ENCODE measurements at places on chromosomes 7 and 10.

GRCh38 chr7:140671966-140672365 is 779 bp upstream of the ADCK2 start:
- DNase-seq, result no peak

DNA sequence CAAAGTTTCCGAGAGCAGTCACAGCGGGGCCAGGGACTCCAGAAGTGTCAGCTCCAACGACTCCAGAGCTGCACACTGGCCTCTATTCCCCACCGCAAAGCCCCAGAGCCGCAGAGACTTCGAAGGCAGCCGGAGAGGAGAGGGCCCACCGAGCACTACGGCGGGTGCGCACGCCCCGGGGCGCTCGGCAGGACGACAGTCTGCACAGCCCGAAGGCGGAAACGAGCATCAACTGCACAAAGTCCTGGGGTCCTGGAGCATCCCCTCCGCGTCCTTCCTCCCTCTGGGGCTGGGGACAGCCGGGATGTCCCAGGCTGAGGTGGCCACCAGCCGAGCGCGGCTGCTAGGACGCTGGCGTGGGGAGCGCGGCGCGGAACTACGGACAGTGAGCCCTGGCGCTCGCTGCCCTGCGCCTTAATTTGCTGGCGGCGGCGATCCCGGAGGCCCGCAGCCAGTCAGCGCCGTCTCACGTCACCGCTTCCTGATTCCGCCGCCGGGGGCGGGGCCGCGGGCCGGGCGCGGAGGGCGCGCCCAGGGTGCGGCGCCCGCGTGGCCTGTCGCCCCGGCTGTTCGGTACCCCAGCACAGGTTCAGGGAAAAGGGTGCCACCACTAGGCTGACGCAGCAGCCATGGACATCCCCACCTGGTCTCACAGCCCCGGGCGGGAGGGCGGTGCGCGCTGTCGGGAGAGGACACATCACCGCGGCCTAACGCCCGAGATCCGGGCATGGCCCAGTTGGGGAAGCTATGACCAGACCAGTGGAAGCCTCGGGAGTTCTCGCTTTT is at the start of gene TBX20:
Gene TBX20 (minus strand): TSS at position 391 of the 786 bp plus-strand sequence. CDS start 480 bp downstream, outside the sequence.
- DNase-seq, result no peak

- no peak for DNase-seq
Measured at GRCh38 chr7:33701189-33701740, 204.1 kb upstream of the BMPER start.

GRCh38 chr10:115854740-115855435 is 418.1 kb downstream of the GFRA1 start:
- DNase-seq, result no peak

DNA sequence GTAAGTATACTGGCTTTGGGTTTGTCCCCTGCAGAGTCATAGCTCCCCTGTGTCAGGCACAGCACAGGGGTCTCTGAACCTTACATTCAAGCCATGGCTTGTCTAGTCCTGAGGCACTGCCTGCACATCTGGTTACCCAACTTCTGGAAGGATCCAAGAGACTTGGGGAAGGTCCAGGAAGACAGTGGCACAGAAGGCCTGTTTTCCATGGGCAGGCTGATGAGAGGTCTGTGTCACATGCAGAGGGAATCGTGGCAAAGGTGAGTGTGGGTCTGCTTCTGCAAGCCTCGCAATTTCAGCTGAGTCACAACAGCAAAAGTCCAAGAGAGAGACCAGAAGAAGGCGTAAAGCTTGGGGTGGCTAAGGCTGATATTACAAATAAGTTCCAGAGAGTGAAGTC is 28.4 kb upstream of the BMPR1A start:
- no peak for DNase-seq

DNA sequence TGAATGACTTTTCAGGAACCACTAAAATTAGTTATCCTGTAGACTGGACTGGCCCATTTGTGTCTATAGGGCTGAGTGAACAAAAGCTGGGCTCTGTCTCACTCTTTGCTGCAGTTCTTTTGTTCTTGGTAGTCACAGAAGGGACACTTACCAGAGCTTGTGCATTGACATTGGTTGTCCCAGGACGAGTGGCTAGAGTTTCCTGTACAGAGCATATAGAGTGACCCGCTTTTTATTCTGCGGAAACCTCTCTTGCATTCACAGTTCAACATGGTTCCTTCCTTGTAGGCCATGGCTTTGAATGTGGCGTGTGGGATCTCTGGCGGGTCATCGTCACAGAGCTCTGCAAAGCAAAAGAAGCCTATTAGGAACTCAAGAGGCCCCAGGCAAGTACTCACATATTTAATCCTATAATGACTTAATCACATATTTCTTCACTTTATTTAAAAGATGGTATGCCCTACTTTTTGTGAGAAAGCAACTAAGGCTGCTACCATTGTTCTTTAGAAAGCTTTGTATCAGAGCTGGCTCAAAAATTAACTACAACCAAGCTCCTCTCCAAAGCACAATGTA is 36.4 kb downstream of the IL2RA start:
- no peak for DNase-seq

DNA sequence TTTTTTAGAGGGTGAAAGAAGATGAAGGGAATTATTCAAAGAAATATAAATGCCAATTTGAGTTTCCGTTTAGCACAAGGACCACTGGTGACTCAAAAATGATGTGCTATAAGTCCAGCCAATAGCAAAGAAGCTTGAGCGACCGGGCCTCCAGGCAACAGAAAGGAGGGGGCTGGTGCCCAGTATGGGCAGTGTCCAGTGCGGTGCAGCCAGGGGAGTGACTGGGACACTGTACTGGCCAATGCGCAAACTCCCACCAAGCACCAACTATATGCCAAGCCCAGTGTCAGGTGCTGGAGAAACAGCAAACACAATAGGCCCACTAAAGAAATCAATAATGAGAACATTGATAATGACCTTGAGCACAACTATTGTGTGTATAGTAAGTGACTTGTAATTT is 10.2 kb upstream of the OPALIN start:
- DNase-seq, result no peak

GRCh38 chr7:143437578-143437977 is 5.7 kb upstream of the TAS2R60 start:
- DNase-seq, result no peak

- no peak for DNase-seq
Measured at GRCh38 chr7:5334671-5335070, 51.9 kb downstream of the SLC29A4 start.

DNA sequence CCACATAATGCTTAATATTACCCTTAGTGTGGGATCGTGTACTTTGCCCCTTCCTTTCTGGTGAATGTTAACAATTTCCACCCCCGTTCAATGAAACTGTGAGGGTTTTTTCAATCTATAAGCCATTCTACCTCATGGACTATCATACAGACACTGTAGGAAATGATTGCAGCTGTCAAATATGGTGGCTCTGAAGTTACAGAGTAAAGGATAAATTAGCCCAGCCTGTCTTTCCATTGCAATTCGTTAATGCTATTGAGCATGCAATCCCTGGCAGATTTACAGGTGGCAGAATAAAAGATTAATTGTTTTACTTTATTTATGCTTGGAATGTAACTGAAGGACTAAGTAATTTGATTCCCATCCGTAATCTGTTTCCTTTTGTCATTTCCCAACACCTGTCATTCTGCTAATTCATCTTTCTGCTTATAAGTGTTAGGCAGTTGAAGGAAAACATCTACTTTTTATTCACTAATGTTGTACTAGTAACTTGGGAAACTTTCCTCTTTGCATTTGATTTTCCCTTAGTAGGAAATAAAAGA is 1211.6 kb upstream of the LRRN3 start:
- no peak for DNase-seq

- DNase-seq, result no peak
Measured at GRCh38 chr7:15929411-15929810, 242.9 kb upstream of the MEOX2 start.

- DNase-seq, result no peak
Measured at GRCh38 chr7:32937344-32938174, 19.7 kb upstream of the FKBP9 start.

- no peak for DNase-seq
Measured at GRCh38 chr7:90764848-90765570, 168.9 kb downstream of the CDK14 start.

DNA sequence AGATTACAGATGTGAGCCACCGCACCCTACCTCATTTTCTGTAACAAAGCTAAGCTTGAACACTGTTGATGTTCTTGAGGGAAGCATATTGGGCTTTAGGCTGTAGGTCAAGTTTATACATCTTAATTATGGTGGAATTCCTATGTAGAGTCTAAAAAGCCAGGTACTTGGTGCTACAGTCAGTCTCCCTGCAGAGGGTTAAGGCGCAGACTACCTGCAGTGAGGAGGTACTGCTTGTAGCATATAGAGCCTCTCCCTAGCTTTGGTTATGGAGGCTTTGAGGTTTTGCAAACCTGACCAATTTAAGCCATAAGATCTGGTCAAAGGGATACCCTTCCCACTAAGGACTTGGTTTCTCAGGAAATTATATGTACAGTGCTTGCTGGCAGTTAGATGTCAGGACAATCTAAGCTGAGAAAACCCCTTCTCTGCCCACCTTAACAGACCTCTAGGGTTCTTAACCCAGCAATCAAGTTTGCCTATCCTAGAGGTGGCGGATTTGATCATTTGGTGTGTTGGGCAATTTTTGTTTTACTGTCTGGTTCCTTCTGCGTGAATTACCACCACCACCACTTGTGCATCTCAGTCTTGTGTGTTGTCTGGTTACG is 6.0 kb downstream of the PPIA start:
- DNase-seq, result no peak

DNA sequence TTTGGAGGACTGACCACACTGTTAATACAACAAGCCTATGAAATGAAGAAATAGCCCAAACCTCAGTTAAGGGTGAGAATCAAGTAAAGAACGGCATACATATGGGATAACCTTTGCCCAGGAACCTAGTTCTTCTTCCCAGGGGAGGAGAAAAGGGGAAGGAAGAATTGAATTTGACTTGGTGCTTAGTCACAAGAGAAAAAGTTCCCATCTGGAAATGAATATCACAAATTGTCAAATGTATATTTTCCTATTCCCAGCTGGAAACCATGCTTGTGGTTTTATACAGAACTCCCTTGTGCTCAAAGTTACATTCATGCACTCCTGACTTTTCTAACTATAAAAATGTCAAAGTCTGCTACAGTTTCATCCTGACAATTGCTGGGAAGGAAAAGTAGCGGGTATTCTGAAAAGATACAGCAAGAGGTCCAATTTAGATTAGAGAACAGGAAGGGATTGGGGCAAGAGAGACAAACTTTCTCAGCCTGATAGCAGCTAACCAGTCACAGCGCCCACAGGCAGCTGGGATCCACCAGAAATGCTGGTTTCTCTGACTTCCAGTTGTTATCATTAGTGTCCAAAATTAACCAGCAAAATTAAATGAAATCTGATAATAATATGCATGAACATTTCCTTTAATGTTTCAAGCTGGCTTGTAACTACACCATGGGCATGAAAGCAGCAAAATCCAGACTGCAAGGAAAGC is 18.6 kb upstream of the GSAP start:
- no peak for DNase-seq
